ENCODE measurements at places on chromosomes 1 and 21.

DNA sequence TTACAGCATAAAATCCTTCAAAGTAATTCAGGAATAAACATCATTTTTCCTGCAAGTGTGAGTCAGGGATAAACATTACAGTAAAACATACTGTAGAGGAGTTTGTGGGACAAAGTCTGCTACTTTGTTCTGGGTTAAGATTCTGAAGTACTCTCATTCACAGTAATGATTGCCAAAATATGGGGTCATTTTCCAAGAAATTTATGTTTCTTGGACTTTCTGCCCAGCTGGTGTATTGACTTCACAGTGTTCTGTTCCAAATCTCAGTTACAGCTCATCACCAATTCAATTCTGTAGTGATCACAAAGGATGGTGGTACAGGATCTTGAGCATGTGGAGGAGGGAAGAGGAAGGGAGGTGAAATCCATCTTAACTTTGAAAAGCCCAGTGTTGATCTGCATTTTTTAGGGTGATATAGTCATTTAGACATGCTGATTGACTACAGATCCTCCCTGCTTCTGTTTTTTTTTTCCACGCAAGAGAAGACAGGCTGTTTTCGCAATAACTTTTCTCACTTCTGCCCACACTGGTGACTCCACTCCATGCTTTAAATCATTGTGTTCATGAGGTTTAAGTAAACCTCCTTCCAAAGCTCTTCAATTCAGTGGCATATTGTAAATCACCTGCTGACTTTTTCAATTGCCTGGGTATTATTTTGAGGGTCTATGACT lies 60.4 kb upstream of the C1orf53 start:
- no peak for DNase-seq

DNA sequence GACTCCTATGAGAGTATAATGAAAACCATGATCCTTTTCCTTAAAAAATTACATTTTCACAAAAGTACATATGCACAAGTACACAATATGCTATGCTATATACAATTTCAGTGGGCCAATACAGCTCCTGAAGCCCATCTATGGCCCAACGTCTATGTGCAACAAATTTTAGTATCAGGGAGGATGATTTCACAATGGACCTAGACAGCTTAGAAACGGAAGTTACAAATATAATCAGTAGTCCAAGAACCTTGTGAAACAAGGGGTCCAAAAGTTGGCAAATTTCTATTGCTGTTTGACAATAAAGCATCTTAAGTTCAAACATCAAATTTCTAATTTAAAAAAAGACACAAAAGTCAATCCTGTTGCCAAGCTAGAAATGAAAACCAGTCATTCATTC lies 87.0 kb downstream of the DPYD start:
- DNase-seq = no peak

- no peak for DNase-seq
Measured at GRCh38 chr1:207946756-207947155, 35.8 kb upstream of the CD34 start.

DNA sequence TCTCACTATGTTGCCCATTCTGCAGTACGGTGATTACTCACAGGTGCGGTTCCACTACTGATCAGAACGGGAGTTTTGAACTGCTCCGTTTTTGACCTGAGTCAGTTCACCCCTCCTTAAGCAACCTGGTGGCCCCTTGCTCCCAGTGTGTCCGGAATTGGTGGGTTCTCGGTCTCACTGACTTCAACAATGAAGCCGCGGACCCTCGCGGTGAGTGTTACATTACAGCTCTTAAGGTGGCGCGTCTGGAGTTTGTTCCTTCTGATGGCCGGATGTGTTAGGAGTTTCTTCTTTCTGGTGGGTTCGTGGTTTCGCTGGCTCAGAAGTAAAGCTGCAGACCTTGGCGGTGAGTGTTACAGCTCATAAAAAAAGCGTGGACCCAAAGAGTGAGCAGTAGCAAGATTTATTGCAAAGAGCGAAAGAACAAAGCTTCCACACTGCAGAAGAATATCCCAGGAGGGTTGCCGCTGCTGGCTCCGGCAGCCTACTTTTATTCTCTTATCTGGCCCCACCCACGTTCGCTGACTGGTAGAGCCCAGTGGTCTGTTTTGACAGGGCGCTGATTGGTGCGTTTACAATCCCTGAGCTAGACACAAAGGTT lies 17.6 kb upstream of the PARP1 start:
- DNase-seq = no peak

DNA sequence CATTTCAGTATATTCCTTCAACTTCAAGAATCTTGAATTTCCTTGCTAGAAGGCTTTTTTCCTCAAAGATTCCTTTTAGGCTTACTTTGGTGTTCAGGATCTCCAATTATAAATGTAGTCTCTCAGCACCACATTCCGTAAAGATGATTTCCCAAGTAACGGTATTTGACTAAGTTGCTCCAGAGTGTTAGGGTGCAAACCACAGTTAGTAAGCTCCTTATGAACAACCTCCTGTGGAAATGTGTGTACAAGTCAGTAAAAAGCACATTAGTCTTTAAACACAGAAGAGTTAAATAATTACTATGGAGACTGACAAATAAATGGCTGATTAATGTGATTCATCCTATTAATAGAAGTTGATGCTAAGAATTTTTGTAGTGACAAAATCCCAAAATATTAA lies 10.3 kb downstream of the DONSON start:
- no peak for DNase-seq

DNA sequence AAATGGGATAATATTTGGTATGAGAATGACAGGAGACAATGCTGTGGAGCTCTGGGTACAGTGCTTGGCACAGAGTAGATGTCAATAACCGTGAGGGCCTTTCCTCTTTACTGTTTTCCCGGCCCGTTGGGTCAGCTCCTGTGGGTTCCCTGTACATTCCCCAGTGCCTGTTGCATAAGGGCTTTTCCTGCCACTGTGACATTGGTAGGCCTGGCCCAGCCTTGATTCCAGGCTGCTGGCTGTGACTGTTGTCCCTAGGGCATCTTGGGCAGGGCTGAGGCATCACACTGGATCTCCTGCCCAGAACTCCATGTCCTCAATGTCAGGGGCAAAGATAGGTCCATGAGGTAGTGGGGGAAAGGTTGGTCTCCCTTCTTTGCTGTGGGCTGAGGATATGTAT lies 25.8 kb upstream of the MYCL start:
- no peak for DNase-seq

DNA sequence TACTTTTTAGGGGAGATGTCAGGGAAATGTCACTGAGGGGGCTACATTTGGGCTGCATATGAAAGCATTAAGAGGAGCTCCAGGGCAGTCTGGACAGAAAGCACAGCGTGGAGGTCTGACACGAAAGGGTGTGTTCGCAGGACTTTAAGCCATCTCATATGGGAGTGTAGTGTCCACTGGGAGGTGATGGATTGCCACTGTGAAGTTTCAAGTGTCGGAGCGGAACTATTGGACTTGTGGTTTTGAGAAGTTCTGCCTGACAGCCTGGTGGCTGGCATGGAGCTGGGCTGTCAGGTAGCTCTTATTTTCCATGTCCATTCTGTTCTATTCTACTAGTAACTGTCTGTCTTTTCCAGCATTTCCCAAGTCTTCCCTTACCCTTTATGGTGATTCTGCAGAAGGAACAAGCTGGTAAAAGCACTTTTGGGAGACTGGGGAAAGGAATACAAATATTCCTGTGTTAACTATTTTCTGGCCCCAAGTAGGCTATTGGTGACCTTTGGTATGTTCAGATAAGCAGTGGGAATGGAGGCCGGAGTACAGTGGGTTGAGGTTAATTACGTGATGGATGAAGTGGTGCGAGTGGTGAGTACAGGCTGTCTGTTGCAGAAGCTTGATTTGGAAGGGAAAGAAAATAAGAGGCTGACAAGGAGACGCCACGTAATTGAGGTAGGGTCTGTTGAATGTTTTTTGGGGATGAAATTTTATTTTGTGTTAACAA lies 19.3 kb downstream of the B3GALT5 start:
- DNase-seq = no peak

DNA sequence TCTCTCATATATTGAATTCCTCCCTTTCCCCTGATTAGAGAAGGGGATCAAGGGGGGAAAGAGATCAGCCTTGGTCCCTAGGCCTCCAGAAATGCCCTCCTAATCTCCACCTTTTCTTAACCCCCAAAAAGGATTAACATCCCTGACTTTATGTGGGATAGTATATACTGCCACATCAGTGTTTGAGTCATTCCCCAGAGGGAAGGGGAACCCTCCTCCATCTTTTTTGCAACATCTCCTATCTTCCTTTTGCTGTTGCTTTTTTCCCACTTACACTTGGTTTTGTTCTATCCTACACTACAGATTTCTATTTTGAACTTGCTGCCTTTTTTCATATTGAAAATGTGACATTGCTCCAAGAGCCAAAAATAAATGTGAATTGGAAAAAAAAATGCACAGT lies 65.4 kb upstream of the PODN start:
- no peak for DNase-seq

- DNase-seq = no peak
Measured at GRCh38 chr1:235607284-235607683, 42.3 kb downstream of the GNG4 start.

- no peak for DNase-seq
Measured at GRCh38 chr1:97875996-97876395, 44.8 kb downstream of the DPYD start.

- DNase-seq = no peak
Measured at GRCh38 chr1:52461821-52462220, 57.4 kb downstream of the PRPF38A start.

Data from NCI-H1048 (cell line).